ENCODE measurements at places on chromosomes 6 and 20.

DNA sequence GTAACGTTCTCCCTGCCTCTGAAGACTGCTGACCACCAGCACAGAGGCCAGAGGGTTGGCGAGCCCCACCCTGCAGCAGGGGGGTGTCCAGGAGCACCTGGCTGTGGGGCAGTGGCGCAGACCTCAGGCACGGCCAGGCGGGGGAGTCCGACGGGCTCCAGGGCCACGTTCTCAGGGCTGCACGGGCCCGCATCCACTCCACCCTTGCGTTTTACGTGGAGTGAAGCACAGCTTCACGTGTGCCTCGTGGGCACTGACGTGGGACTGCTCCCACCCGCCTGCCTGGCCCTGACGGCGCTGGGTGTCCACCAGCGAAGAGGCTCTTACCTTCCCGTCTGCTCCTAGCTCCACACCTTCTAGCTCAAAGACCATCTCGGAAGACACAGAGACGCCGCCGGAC, 6.9 kb downstream of the RPS21 start:
- DNase-seq: no peak

DNA sequence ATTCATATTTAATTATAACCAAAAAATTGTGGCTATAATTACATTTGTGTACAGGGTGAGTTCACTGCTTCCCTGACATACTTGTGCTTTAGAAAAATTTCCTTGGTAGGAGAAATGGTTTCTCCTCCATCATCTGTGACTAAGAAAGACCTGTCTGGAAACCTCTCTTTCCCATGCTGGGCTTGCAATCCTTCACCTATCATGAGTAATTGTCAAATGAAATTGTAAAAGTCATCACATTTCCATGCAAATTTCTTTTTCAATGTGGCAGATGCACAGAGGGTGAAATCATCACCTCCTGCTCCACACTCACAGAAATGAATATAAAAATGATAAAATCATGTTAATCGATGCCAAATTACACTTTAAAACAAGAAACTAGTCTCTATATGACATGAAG, 1.5 kb upstream of the SIRPB1 start:
- DNase-seq: no peak

- DNase-seq: no peak
These were observed 43.7 kb upstream of the SYNJ2 start for GRCh38 chr6:157937916-157938315.

- no peak for DNase-seq
These were observed 136.0 kb upstream of the TOP1 start for GRCh38 chr20:40892642-40893041.

DNA sequence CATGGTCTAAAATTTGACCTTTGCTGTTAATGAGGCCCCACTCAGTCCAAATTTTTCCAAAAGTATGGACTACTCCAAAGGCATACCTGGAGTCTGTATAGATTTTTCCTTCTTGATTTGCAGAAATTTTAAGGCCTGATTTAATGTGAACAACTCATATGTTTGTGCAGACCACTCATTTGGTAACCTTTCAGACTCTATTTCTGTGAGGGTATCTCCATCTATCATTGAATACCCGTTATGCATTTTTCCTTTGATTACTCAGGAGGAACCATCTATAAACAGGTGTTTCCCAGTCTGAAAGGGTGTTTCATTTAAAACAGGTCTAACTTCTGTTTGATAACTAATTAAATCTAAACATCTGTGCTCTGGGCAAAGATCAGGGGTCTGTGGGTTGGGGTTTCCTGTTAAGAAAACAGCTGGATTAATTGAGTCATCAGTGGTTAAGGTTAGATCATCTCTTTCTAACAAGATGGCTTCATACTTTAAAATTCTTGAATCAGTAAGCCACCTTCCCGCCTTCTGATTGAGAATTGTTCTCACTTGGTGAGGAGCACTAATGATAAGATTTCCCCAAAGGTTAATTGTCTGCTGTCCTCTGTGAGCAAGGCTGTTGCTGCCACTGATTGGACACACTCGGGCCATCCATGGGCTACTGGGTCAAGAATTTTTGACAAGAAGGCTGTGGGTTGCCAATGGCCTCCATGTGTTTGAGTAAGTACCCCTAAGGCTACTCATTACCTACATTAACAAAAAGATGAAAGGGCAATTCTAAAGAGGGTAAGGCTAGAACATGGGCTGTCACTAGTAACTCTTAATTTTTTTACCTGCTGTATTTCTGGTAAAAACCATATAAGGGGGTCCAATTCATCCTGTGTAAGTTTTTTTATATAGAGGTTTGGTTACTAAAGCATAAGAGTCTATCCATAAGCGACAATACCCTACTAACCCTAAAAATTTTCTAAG, 24.1 kb downstream of the HLA-B start:
- DNase-seq: no peak

Measured in bone marrow (tissue), 2 donors.